ENCODE measurements at places on chromosomes 4 and X.

DNA sequence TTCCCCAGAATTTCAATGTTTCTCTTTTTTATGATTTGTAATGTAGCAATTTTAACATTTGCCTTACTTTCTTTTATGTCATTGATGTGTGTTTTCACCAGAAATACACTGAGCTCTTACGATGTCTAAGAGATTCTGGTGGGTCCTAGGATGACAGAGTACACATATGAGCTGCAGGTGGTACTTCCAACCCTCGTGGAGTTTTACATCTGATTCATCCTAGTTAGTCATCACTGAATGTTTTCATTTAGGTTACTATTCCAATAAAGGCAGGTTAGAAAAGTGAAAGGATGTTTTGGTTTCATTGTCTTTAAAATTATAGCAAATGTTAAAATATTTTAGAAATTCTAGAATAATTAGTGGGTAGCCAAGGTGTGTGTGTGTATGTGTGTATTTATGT lies 605.9 kb downstream of the ADGRL3 start:
- DNase-seq, result no peak

DNA sequence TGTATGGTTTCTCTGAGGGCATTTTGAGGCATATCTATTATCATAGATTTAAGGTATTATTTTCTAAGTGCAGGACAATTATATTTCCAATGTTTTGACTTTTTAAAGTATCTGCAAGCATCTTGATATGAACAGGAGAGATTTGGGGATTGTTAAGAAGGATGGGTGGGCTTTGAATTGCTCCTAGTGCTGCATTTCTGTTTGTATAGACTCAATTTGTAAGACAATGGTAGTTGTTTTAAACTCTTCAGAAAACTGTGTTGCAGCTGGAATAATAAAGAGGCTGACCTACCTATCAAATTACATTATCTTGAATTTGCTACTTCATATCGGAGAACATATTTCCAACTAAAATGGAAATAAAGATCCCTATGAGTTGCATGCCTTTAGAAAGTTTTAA lies 570.3 kb downstream of the ADGRL3 start:
- DNase-seq, result no peak

DNA sequence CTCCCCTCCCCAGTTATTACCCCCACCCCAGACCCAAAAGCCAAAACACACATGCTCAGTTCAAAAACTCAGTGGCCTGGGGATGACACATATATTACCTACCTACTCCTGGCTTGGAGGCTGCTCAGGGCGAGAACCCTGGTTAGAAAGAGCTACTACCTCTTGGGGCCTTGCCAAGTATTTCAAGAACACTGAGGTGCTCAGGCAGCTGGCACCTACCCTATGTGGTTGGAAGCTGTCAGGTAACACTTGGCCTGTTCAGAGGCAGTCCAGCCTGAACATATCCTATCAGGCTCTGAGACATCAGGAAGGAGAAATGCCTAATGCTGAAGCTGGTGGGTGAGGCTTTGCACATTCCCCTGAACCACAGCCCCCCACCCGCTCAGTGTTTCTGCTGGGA lies 4.9 kb downstream of the BCAP31 start:
- DNase-seq, result no peak

DNA sequence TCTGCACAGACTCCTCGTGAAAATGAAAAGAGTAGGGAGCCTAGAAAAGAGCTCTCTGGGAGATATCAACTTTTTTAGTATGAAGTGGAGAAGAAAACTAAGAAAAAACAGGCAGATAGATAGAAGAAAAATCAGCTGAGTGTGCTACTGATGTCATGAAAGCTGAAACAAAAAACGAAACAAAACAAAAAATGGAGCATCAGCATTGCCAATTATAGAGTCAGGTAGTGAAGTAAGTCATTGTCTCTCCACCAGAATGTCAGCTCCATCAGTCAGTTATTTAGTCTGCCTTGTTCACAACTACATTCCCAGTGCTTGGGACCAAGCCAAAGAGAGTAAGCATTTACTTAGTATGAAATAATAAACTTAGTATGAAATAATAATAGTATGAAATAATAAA lies 595.1 kb downstream of the STPG2 start:
- DNase-seq, result no peak

DNA sequence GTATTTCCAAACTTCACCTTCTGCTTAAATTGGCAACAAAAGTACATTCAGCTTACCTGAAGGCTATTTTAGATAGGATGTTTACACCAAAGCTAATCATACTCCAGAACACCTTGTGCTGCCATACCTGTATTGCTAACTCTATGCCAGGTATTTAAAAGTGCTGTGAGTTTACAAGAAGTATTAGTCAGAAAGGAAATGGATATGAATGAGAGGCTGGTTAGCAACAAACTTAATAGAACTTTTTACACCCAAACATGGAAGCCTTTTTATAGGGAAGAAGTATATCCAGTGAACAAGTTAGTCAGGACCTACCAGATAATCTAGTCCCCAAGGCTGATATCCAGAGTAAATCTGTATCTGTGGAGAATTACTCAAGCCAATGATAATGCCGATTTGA lies 131.2 kb upstream of the SPRY1 start:
- no peak for DNase-seq

GRCh38 chrX:11081511-11081910 lies 29.6 kb upstream of the HCCS start:
- no peak for DNase-seq

GRCh38 chrX:68372665-68373064 lies 60.6 kb downstream of the OPHN1 start:
- no peak for DNase-seq

GRCh38 chr4:188332265-188332664 lies 193.0 kb downstream of the TRIML1 start:
- DNase-seq, result no peak

- DNase-seq, result no peak
These were observed 56.8 kb downstream of the RBPJ start for GRCh38 chr4:26377328-26378311.

- DNase-seq, result no peak
These were observed 10.0 kb upstream of the ASMTL start for GRCh38 chrX:1462596-1463251.

DNA sequence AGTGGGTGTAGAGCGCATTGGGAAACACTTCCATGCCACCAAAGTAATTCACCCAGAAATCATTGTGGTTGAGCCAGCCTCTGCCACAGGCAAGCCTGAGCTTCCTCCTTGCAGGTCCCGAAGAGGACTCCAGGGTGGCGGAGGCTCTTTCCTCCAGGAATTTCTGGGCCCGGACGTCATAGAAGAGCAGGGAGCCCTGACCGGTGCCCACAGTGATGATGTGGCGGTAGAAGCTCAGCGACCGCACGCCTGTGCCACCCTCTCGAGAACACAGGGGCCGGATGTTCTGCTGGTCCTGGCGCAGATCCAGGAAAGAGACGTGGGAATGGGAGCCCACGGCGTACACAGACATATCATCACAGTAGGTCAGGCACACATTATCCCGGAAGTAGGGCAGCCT lies 1.3 kb downstream of the DCAF12L1 start:
- no peak for DNase-seq

Data from renal pelvis (tissue), 12 donors.